ENCODE measurements at places on chromosomes 11 and 22.
A peak's percentile ranks its signal among the peaks of the same experiment; 100 is the strongest.

GRCh38 chr11:107198490-107199007 lies 180.3 kb upstream of the GUCY1A2 start:
- DNase-seq = no peak

- no peak for DNase-seq
These were observed 77.1 kb downstream of the DGCR2 start for GRCh38 chr22:19045094-19045493.

GRCh38 chr22:24465566-24465965 lies 29.6 kb upstream of the UPB1 start:
- DNase-seq = no peak

GRCh38 chr11:40384991-40385390 lies 1074.5 kb downstream of the LRRC4C start:
- no peak for DNase-seq

- DNase-seq = no peak
These were observed 64.1 kb upstream of the LMO1 start for GRCh38 chr11:8327761-8328192.

GRCh38 chr22:24184057-24184798 lies 2.9 kb downstream of the SUSD2 start:
- DNase-seq = no peak

DNA sequence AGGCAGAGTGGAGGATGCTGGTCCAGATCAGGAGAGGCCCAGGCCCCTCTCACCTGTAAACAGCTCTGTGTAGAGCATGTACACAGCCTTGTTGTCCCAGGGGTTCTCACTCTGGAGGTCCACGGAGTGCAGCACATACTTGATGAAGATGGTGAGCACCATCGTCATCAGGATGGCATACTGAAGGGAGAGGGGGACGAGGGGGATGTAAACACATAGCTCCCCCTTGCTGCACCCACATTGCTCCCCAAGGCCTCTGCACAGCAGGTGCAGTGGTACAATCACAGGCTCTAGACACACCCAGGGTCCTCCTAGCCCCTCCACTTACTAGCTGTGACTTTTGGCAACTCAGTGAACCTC lies 2.9 kb downstream of the SYVN1 start:
- DNase-seq = no peak

- no peak for DNase-seq
These were observed 71.6 kb downstream of the KCNQ1 start for GRCh38 chr11:2516276-2517015.

DNA sequence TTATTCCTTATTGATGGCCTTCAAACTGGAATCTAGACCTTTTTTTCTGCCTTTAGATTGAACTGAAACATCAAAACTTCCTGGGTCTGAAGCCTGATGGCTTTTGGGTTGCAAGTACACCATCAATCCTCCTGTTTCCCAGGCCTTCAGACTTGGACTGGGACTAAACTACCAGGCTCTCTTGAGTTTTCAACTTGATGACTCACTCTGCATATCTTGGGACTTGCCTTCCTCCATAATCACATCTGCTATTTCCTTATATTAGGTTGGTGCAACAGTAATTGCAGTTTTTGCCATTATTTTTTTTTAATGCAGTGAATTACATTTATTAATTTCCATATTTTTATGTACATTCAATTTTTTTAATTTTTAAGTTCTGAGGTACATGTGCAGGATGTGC lies 7.0 kb downstream of the OR51B5 start:
- no peak for DNase-seq

GRCh38 chr11:34605481-34606325 lies 15.2 kb upstream of the EHF start:
- DNase-seq = no peak

DNA sequence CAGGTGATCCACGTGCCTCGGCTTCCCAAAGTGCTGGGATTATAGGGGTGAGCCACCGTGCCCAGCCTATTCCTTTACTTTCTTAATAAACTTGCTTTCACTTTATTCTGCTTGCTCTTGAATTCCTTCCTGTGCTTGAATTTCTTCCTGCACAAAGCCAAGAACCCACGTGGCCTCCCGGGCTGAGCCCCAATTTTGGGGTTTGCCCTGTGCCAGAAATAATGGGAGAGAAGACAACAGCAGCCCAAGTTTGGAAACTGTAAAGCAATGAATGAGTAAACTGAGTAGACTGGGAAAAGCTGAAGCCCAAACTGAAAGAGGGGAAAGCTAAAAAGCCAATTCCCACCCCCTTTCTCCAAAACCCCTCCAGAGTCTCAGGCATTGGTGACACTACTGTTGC lies 136.4 kb downstream of the NECTIN1 start:
- no peak for DNase-seq

DNA sequence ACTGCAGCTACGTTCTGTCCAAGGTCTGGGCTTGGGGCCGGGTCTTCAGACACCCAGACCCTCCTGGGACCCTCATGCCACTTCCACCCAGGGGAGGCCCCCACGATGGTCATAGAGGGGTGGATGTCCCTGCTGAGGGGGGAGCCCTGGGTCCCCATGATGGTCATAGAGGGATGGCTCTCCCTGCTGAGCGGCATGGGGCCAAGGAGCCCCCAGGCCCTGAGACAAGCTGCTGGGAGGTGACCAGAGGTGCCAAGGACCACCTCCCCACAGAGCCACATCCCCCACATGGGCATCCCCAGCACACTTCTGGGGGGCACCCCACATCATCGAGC lies 7.2 kb downstream of the MUC5B start:
- no peak for DNase-seq

- no peak for DNase-seq
These were observed 23.2 kb downstream of the P2RY2 start for GRCh38 chr11:73241300-73241699.

DNA sequence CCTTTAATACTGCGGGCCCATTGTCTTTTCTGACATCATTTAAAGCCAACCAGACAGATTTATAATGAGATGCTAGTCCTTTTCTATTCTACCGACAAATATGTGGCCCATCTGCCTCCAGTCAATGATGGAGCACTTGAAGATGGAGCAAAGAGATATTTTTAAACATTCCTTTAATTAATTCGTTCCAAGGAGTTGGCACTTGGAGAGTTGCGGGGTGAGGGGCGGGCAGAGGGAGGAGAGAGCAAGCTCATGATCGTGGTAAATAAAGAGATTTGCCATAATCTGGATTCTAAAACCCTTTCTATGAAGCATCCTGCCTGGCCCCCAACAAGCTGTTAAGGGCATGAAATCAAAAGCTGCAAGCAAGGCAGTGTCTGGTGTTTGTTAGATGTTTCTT lies 5.0 kb downstream of the SLC1A2 start:
- no peak for DNase-seq

- no peak for DNase-seq
These were observed 167.9 kb upstream of the B3GAT1 start for GRCh38 chr11:134579724-134580609.

DNA sequence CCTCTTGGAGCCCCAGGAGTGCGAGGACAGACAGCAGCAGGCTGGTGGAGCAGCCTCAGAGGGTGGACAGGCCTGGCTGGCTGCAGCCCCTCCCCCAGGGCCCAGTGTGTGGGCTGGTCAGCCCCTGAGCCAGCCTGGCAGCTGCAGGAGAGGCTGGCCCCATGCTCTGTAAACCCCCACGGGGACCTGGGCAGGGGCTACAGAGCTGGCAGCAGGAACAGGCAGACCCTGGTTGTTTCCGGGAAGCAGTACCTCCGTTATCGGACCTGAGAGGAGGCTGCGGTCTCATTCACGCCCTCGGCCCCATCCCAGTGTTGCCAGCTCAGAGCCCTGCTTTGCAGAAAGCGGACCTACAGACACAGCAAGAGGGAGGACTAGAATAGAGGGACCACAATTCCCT lies 38.5 kb upstream of the COMT start:
- DNase-seq = no peak

GRCh38 chr11:114401311-114401710 lies 845 bp downstream of the RBM7 start:
- no peak for DNase-seq

DNA sequence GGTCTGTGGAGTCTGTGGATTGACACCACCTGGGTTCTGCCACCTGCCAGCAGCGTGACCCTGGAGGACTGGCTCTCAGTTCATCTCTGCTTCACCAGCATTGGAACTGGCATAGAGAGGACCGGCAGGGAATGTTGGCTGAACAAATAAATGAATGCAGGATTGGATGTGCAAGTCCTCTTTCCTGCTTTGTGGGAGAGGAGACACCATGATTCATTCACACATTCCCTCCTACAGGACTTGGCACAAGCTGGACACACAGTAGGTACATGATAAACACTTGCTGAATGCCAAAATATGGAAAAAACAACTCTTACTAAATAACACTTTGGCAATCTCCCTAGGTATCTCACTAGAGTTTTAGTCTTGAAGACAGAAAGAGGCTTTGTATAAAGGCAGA lies 116.6 kb upstream of the NARS2 start:
- no peak for DNase-seq

- DNase-seq = no peak
These were observed 183.5 kb upstream of the SNX19 start for GRCh38 chr11:131099746-131100145.

- peak; percentile 44 for DNase-seq
These were observed 27.6 kb downstream of the RIBC2 start for GRCh38 chr22:45441138-45441537.

- DNase-seq = no peak
These were observed 97.2 kb upstream of the SHANK2 start for GRCh38 chr11:71349627-71350026.

DNA sequence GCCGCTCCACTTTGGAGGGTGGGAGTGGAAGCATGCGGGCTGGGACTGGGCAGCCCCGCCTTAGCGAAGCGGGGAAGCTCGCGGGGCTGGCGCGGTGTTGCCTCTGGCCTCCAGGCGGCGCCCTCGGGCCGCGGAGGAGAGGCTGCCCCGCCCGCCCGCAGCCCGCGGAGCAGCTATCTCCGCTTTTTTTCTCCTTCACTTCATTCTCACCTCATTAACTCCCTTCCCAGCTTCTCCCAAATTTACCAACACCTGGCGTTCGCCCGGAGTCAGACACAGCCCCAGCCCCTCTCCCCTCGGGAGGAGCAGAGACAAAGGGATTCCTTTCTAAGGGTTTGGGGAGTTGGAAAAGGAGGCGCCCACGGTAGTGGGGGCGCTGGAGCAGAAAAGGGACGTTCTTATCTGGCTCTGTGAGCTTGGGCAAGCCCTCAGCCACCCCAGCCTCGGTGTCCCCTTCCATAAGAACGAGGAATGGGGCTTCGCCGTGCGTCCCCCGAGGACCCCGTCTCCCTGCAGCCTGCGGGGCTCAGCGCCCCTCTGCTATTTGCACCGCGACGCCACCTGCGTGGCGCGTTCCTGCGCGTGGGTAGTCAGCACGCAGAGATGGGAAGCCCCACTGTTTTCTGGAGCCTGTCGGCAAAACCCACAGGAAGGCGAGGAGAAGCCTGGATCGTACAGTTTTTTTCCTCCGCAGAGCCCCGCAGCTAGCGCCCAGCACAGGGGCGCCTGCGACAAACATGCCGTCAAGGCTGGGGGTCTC lies 1.5 kb upstream of the WNT11 start:
- peak; percentile 73 for DNase-seq

GRCh38 chr11:68564261-68564660 lies 103.7 kb downstream of the PPP6R3 start:
- no peak for DNase-seq

All from DMS153 (cell line).